ENCODE measurements at places on chromosomes 13 and 19.

- DNase-seq: no peak
These were observed 99.7 kb upstream of the RXFP2 start for GRCh38 chr13:31639443-31640163.

DNA sequence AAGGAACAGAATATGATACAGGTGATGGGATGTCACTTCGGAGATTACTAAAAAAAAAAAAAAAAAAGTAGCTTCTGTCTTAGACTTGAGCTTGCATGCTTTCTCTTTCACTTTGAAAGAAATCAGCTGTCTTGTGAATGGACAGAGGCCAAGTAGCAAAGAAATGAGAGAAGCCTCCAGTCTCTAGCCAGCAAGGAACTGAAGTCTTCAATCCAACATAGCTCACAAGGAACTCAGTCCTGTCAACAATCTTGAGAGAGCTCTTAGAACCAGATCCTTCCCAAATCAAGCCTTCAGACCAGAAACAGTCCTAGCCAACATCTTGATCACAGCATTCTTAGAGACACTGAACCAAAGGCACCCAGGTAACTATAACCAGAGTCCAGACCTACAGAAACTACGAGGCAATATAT lies 7.7 kb downstream of the N4BP2L2 start:
- DNase-seq: no peak

DNA sequence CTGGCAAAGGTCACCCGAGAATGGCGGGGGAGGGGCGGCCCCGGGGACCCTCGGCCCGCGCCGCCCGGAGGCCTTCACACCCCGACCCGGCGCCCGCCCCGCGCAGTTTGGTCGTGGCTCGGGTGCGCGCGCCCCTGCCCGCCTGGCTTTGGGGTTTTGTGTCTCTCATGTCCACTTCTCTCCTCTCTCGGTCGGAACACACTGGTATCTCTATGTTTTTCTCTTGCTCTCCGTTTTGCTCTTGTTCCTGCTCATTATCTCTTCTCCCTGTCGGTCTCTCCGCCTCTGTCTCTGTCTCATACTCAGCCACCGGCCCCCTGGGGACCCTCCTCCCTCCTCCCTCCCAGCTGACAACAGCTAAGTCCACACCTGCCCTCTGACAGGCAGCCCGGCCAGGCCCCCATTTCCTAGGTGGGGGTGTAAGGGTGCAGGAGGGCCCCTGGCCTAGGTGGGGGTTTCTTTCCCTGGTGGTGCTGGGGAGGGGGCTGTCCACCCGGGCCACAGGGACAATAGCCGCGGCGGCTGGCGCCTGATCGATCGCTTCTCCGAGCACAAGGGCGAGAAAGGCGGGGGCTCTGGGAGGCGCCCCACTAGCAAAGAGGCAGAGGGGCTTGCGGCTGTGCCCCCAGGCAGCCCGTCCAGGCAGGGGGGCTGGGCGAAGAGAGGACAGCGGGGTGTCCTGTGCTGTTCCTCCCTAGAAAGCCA lies 2.3 kb downstream of the ONECUT3 start:
- no peak for DNase-seq

DNA sequence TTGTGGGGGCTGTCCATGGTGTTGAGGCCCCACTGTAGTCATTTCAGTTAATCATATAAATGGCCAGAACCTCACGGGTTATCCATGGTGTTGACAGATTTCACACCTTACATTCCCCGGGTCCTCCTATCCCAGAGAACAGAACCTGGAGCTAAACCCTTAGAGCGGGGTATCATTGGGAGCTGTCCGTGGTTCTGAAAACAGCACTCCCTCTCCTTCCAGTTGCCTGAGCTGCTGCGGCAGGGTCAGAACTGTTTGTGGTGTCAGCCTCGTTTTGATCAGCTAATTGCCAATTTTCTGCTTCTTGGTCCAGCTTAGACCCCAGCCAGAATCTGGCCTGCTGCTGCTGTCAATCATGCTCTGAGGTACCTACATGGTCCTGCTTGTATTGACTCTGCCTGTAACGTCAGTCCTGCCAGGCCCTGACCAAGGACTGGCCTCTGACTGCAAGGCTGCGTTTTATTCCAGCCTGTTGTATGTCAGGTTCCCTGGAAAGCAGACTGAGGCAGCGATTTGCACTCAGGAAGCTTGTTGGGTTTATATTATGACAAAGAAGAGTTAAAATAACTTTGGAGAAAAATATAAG lies 55.8 kb upstream of the KCTD15 start:
- DNase-seq: no peak

DNA sequence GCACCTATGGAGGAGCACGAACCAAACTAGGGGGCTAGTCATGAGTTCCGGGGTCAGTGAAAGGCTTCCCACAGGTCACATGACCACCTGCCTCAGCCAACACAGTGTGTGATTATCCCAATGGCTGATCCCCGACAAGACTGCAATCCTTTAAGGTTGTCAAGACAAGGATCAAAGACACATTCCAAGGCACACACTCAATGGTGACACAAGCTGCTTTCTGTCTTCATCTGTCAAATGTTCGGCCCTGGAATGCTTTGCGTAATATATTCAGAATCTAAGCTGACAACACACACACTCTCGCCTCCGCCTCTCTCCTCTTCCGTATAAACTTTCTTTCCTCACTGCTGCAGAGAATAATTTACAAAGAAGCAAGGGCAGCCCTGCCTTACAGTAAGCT lies 11.7 kb downstream of the RANBP3 start:
- DNase-seq: no peak

- DNase-seq: no peak
These were observed 1.1 kb upstream of the IFI30 start for GRCh38 chr19:18172331-18173053.

DNA sequence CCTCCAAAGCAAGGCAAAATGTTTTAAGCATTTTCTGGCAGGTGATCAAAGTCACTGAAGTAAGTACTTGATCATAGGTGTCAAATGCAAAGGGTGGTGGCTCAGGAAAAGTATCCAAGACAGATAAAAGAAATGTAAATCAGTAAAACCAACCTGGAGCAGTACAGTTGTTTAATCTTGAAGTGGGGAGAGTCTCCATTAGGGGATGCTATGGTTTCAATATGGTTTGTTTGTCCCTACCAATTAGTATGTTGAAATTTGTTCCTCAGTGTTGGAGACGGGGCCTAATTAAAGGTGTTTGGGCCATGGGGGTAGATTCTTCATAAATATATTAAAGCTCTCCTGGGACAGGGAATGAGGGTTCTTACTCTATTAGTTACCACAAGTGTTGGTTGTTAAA lies 1781.7 kb upstream of the PRR20A start:
- DNase-seq: no peak

Measured in stimulated activated CD4-positive, alpha-beta T cell treated with anti-CD3 and anti-CD28 coated beads, Interleukin-1b, Interleukin-23, amount 100 ng/mL, for 1 hour (primary cell).